ENCODE measurements at places on chromosomes 12 and 14.
A peak's percentile ranks its signal among the peaks of the same experiment; 100 is the strongest.

DNA sequence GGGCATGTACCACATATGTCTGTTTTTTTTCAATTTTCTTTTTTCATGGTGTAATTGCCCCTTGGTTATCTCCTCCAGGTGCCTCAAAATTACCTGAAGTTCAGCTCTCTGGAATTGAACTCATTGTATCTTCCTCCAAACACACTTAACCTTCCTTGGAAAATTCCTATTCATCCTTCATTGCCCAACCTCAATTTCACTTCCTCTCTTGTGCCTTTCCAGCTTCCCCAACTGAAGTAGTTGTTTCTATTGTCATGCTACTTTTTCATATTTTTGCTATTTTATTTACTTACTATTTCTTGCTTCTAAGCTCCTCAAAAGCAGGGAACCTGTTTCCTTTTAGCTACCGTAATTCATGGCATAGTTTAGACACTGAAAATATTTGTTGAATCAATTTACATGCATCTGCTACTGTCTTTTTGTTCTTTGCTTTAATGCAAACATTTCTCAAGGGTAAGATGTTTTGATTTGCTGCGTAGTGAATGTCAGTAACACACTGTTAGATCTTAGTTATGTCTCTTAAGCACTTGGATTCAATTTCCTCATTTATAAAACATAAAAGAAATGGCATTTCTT is 37.0 kb upstream of the STXBP6 start:
- DNase-seq = no peak

- DNase-seq = no peak
Measured at GRCh38 chr14:33273978-33274377, 335.3 kb downstream of the NPAS3 start.

DNA sequence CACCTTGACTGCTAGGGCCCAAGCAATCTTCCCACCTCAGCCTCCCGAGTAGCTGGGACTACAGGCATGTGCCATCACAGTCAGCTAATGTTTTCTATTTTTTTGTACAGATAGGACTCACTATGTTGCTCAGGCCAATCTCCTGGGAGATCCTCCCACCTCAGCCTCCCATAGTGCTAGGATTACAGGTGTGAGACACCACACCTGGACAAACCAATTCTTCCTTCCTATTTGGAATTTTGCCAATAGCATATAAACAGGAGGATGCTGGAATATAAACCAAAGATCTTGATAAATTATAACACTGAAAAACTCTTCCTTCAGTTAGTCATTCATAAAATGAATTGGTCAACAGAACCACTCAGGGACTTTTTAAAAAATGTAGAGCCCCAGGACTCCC is 8.4 kb downstream of the ACIN1 start:
- no peak for DNase-seq

DNA sequence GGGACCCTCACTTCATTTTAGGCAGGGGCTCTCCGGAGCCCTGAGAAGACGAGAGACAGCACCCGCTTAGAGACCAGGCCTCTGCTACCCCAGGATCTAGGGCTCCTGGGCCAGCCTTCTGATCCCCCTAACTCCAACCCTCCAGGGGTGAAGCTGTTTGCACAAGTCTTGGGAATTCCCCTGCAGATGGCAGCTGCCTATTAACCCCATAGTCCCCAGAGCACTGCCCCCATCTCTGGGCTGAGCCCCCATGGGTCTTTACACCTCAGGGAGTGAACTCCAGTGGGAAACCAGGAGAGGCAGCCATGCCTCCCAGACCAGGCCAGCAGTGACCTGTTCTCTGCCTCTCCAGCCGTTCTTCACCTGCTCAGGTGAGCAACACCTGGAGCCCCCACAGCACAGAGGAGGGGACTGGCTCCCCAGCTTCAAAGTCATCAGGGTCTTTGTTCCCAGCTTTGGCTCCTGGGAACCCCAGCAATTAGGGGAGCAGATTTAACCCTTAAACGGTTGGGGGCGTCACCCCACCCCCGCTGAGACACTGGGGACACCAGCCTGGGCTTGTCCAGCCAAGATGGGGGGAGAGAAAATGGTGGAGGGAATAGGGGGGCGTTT is 2.3 kb downstream of the WNT10B start:
- DNase-seq = no peak

GRCh38 chr12:94205822-94206221 is 57.4 kb downstream of the PLXNC1 start:
- no peak for DNase-seq

DNA sequence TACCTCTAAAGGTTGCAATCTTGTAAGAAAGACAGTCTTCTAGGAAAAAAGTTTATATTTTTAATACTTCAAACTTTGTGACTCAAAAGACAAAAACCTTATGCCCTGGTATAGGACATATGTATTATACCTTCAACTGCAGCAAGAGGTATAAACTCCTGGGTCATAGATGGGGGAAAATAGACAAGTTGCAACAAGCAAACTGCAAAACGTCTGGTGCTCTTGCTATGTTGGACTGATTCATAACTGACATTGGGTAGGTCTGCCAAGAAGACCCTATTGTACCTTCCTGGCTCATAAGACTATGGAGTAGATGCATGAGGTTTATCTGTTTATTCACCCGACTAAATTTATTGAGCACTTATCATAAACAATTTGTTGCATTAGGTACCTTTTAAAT is 40.9 kb downstream of the BEST3 start:
- no peak for DNase-seq

DNA sequence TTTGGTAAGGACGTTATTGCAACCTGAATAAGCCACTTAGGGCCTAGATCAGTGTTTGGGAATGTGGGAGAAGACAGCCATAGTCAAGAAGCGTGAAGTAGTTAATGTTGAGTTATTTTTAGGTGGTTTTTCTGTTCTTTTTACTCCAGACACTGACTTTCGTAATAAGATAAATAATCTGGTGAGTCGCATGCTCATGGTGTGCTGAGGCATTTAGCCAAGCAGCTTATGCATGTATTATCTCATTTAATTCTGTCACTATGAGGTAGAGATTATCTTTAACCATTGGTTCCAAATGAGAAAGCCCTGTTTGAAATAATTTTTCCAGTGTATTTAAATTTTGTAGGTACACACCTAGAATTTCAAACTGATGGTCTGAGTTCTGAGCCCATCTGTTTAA is 67.3 kb downstream of the RCOR1 start:
- DNase-seq = no peak

DNA sequence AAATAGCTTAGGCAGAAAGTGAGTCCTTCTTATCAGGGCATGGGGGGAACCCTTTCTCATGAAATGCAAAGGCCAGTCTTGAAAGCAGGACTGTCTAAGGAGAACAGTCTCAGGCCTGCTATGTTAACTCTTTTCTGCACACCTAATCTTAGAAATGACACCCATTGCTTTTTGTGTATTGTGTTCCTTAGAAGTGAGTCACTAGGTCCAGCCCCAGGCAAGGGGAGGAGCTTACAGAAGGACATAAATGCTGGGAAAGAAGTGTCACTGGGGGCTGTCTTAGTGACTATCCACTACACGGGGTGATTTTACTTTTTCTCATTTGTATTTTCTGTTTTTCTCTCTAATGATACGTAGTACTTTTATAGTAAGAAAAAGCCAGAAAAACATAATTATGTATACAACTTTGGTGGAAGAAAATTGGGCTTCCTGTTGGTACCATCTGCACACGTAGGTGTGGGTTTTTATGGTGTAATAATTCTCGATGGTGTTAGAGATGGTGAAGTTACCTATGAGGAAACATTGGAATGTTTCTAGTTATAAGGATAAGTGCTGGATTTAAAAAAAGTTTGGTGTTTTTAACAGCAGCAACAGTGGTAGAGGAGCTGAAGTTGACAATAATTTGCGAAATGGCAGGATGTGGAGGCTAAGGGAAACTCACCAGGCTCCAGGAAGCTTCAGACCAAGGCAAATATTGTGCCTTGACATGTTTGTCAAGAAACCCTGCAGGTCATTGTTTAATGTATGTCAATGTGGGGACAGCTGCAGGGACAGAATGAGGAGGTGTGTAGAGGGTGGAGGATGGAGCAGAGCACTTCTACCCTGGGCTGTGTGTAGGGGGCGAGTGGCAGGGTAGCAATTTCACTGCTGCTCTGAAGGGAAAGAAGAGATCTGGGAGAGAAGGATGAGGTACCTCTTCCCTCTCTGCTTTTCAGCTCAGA is 214.9 kb downstream of the KTN1 start:
- peak; percentile 74 for DNase-seq

DNA sequence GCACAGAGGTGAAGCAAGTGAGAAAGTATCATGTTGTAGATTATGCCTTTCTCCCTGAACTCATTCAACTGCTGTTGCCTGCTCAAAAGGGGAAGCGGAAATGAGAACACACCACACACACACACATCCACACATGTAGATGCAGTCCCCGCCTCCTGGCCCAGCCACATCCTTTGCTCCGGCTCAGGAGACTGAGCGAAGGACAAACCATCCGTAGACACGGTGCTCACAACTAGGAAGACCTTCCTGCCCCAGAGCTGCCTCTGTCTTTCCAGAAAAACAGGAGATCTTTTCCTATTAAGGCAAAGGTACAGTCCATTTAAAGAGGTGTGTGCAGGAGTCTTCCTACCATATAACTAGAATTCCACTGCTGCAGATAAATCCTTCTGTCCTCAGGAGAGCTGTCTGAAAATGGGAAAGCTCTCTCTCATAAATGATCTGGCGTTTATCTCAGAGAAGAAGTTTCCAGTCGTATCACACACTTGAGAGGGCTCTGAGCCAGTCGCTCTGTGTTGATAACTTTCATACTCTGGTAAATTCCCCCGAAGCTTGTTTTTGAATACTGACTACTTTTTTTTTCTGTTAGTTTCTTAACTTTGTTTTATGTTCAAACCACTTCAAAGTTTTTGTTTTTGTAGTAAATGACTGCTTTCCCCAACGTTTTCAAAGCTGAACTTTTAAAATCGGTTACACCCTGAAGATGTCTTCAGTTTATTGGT is at the start of gene TESPA1:
TSS of gene TESPA1 (minus strand) at position 105 of the 719 bp plus-strand sequence. CDS start 10,200 bp downstream, outside the sequence.
- DNase-seq = no peak

DNA sequence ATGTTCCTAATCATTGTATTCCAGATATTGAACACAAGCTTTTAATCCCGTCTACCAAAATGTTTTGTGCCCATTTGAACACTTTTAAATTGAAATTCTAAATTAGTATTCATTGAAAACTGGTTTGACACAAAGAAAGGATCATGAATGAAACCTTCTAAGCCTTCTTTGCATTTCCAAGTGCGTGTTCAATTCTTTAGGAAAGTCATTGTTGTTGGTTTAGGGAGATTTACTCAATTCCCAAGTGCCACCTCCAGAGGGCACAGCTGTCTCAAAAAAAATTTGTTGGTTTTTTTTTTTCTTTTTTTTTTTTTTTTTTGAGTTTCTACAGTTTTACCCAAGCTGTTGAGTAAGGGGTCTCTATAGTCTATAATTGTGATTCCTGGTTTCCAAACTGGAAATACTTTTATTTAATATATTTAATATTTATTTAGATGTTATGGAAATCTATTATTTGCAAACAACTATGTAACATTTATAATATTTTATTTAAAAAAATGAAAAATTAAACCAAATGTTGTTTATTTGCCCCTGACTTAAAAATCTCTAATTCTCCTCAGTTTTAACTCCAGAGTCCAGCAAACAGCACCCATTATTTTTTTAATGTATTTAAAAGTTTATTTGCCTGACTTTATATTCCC is 79.9 kb downstream of the NEDD1 start:
- peak; percentile 40 for DNase-seq

DNA sequence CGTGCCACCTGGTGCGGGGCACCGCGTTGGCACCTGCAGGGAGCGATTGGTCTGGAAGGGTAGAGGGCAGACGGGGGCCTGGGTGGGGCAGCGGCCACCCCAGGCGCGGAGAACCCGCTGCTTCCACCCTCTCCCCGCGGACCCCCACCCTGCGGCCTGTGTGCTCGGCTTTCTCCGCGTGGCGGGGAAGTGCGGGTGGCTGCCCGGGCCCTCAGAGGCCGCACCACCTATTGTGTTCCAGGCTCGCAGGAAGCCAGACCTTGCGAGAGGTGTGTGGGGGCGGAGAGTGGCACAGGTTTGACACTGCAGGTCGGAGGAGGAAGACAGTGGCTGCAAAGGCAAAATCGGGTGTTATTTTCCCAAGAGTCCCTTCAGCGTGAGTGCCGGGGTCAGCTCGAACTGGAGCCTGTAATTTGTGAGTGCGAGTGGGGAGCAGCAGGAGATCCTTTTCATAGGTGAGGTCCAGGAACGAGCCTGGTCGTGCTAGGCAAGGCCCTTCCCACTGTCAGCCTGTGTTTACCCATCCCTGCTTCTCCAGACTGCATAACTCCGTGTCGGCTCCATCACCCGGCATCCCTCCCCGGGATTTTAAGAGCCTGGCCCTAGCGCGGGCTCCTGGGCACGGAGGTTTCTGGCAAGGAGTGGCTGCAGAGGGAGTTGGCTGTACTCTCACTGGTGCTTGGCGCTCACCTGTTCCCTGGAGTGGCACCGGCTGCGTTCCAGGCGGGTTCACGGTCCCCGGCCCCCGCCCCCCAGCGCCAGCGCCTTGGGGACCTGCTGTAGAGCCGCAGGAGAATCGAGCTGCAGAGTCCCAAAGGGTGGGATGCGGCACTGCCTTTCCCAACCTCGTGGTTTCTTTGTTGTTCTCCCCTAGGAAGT is 935 bp downstream of the TBC1D30 start:
- DNase-seq = peak; percentile 16

DNA sequence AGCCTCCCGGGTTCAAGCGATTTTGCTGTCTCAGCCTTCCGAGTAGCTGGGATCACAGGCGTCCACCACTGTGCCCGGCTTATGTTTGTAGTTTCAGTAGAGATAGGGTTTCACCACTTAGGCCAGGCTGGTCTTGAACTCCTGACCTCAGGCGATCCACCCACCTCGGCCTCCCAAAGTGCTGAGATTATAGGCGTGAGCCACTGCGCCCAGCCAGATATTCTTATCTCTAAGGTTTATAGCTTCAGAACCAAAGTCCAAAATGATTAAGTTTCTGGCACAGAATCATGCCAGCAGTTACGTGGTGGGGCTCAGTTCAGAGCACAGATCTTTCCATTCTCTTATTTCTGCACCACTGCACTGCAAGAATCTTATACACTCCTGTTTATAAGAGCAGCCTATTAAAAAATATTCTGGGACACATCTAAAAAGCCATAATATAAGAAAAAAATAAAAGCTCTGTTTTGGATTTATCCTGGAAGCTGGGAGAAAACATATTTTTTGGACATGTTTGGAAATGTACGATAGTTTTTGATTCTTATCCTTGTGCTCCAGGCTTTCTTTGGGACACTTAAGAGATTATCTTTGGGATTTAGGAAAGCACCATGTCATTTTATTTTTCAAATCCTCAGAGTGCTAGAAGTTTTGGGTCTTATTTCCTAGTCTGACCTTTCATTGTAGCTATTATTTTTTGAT is 129.6 kb downstream of the LMNTD1 start:
- no peak for DNase-seq

- no peak for DNase-seq
Measured at GRCh38 chr12:12265571-12266388, 1.1 kb downstream of the LRP6 start.

GRCh38 chr12:111425655-111426054 is 19.9 kb downstream of the SH2B3 start:
- DNase-seq = no peak

DNA sequence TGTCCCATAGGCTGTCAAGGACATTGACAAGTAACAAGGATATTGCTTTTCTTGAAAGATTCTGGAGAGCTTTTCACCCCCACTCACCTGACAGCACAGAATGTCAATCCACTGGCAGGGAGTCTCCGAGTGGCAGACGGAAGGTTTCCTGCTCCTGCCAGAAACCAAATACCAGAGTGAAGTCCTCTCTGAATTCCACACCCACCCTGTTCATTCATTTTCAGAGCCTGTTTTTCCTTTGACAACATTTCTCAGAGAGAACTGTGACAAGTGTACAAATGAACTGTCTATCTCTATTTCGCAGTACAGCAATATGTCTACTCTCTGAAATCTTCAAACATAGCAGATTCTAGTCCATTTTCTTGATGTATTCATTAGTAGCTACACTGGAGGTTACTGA is 26.2 kb upstream of the BICD1 start:
- no peak for DNase-seq
